ENCODE measurements at places on chromosomes 16 and 17.

DNA sequence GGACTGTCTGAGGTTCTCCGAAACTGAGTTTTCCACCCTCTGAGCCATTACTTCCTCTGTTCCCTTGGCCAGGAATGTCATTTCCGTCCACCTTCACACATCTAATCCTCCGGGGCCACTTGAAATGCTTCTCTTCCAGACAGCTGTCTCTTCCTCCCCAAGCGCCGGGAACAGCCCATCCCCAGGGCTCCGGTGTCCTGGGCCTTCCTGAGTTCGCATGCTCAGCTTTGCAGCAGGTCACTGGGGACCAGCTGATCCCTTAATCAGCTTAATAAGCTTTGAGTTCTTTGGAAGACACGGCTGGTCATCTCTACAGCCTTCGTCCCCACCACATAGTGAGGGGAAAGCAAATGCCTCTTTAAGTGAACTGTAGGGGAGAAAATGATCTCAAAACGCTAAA, 123.4 kb downstream of the DYNLRB2 start:
- DNase-seq = no peak

DNA sequence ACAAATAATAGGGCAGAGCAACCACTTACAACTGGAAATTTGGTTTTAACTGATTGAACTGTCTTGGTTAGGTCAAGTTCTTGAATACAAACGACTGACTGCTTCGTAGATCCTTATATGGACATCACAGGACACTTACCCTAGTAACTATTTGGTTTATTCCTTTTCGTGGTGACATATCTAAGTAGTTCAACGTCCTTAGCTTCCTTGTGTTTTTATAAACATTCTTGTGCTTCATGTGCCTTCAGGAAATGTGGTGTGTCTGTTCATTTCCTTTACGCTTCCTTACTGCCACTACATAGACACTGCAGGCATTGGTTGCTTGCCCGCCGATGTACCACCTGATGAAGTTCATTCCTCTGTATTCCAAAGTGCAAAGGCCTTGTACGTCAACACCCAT, 59.3 kb downstream of the USP10 start:
- no peak for DNase-seq

GRCh38 chr16:23929237-23929636, 93.5 kb downstream of the PRKCB start:
- no peak for DNase-seq

DNA sequence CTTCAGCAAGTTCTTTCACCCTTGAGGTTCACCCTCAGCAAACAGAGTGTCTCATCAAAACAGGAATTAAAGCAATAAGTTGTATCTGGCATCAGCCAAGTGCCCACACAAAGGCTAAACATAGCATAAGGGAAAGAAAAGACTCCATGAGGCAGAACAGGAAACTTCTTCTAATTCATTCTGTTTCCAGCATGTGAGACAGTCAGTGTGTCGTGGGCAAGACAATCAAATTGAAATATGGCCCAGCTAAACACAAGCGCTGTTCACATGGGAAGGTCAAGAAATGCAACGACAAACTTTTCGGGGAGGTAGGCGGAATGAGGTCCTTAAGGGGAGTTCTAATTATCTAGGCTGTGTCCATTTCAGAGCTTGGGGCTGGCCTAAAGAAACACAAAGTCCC, 393.4 kb downstream of the HAPSTR1 start:
- no peak for DNase-seq

DNA sequence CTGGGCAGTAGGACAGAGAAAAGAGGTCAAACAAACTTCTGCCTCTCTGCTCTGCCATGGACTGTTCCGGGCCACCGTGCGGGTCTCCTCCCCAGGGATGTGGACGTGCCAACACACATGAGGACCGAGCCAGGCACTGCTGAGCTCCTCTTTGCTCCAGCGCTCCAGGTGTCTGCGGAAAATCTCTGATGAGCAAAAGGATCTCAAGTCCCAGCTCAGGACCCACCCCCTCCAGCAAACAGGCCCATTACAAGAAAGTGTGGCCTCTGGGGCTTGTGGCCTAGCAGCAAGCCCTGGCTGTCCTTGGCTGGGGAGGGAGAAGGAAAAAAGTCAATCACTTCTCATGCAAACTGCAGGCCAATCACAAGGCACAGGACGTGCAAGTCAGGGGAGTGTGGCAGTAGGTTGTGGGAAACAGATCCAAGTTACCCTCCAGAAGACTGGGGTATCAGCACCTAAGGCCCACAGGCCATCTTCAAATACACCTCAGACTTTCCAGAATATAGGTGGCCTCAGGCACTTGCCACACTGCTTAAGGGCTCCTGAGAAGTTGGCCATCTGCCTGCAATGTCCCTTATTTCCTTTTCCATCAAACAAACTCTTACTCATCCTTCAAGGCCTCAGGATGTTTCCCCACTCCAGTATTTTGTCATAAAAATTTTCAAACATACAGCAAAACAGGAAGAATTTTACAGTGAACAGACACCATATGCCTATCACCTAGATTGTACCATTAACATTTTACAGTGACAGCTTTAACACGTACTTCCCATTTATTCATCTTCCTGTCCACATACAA, 36.0 kb upstream of the SREBF1 start:
- DNase-seq = no peak

DNA sequence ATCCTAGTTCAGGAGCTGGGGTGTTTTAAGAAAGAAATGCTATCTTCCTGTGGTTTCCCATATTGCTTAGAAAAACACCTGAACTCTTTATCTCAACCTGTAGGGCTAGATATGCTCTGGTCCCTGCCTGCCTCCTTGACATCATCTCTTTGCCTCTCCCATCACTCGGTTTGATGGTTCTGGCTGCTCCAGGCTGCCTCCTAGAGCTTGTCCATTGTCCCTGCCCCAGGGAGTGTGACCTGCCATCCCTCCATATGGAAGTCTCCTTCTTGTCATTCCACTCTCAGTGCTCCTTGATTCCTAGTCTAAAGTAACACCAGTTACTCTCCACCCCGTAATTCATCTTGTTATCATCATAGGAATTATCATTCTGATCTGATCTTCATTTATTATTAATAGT, 369.0 kb upstream of the EEF2KMT start:
- no peak for DNase-seq

- no peak for DNase-seq
Observed at GRCh38 chr17:73976147-73976546, 227.3 kb upstream of the RPL38 start.

DNA sequence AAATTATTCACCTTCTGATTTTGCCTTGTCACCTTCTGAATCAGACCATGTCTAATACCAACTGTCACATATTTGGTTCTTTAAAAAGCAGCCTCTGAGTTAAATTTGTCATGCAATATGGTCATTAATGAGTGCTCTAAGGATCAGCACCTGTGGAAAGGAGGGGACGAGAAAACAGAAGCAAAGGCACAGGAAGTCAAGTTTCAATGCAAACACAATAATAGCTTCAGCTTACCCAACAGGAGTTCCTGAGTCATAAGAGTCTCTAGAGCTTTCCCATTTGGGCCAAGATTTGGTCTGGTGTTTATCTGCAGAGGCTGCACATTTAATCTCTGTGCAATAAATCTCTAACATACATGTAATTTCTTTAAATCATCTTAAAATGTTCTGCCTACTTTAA, 889.8 kb downstream of the CDH8 start:
- DNase-seq = no peak

DNA sequence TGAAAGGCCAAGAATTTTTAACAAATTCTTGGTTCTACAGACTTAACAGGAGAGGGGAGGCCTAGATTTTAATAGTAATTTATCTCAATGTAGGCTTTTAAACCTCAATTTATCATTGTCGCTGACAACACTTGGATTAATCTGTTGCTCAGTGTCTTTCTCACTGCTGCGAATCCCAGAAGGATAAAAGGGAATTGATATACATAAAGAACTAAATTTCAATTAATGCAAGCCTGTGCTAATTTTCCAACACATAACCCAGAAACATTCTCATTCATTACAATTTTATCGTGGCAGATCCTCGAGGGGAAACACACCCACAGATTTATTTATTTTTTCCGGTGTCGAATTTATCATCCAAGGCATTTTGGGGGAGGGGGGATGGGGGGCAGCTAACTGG, 98.1 kb downstream of the WSCD1 start:
- no peak for DNase-seq

DNA sequence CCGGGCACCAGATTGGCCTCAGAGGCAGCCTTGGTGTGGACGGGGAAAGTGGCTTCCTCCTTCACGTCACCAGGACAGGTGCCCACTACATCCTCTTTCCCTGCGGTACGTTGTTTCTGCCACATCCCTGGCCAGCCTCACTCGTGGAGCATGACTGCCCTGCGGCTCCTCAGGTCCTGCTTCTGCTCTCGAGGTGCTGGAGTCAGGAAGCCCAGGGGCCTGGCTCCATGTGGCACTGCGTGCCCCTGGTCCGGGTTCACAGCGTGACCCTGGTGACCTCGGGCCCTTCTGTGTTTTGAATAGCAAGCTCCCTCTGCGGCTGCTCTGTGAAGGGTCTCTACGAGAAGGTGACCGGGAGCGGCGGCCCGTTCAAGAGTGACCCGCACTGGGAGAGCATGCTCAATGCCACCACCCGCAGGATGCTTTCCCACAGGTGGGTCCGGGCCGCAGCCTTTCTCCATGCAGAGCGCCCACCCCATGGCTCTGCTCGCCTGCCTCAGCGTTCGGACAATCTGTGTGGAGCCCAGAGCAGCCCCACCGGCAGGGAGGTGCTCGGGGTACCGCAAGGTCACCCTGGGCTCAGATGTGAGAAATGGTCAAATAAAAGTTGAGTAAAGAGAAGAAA, 13.5 kb downstream of the RGS11 start:
- DNase-seq = no peak

DNA sequence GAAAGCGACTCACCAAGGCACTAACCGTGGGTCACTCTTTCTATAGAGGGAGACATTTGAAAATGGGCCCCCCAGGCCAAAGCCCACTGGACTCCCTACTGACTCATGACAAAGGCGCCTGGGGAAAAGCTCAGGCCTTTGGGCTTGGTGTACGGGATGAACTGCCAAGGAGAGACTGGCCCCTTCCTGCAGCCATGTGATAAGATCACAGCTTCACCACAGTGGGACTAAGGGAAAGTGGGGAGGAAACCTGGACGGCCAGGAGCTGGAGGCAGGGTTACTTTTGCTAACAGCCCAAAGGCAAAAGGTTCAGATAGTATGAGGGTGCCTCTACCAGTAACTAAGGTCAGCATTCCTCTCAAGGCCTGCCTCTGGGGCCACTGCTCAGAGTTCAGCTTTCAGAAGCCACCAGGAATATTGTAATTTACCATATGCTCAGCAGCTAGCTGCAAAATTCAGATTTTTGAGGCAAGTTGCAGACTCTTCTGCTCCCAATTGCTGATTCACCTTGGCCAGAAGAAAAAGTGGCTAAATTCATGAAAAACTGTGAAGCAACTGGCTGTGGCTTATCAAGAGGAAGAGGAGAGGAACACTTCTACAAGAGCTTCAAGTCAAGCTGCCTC, 37.1 kb upstream of the SLC25A19 start:
- no peak for DNase-seq

DNA sequence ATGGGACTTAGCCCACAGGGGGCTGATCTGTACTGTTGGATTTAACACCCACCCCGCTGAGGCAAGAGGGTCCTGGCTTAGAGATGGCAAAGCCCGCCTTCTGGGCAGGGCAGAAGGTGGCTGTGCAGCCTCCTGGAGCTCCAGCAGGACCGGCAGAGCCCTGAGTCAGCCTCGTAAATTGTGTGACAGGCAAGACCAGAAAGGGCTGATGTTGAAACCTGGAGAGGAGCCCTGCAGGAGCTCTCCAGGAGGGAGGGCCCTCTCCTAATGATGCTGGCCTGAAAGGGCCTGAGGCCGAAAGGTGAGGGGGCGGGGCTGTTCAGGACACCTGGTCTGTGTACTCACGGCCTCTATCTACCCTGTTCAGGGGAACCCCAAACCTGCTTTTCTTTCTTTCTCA, 22.5 kb upstream of the MYO15B start:
- DNase-seq = no peak

DNA sequence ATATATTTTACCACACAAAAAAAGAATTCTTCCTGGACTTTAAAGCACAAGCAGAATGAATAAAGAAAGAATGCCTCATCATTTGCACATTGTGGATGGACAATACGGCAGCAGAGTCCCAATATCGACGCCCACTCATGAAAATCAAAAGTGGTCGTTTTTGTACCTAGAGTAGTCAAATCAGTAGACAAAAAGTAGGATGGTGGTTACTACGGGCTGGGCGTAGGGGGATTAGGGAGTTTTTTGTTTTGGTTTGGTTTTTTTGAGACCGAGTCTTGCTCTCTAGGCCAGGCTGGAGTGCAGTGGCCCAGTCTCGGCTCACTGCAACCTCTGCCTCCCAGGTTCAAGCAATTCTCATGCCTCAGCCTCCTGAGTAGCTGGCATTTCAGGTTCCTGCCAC, 8.6 kb upstream of the CENPV start:
- no peak for DNase-seq

- no peak for DNase-seq
Observed at GRCh38 chr16:14146445-14146844, 75.3 kb downstream of the MRTFB start.

GRCh38 chr17:55168958-55169687, 95.6 kb upstream of the HLF start:
- no peak for DNase-seq

GRCh38 chr16:86768228-86768791, 190.0 kb downstream of the FOXL1 start:
- DNase-seq = no peak

- DNase-seq = no peak
Observed at GRCh38 chr17:64575431-64575830, 68.7 kb downstream of the CEP95 start.

DNA sequence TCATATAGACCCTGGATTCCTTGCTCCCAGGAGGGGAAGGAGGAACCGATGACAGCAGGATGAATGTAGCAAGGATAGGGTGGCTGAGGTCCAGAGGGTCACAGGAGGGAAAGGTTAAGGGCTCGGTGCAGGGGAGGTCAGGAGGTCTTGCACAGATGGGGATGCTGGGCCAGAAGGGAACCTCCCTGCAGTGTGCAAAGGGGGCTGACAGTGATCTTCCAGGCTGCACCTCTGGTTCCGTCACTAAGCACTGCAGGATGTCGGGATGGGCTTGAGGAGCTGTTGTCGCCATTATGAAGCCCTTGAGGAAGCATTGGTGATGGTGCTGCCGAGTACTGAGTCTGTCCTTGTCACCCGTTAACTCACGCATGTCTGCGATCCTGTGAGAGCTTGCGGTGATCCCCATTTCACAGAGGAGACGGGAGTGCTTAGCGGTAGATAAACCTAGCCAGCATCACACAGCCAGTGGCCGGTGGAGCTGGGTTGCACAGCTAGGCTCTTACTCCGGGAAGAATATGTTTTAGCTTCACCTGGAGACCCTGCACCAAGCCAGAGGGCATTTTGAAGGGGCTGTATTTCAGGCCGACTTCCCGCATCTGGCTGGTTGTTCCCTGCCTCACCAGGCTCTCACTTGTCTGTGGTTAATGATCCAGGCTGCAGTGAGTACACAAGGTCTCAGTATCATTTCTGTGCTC, 120.4 kb downstream of the SNX29 start:
- DNase-seq = no peak

GRCh38 chr16:6483469-6484033, 849.1 kb upstream of the RBFOX1 start:
- DNase-seq = no peak

- DNase-seq = no peak
Observed at GRCh38 chr16:48014349-48015135, 141.3 kb downstream of the ABCC12 start.

GRCh38 chr16:56889206-56889605, 24.2 kb downstream of the SLC12A3 start:
- no peak for DNase-seq

GRCh38 chr16:81623365-81624102, 155.6 kb upstream of the PLCG2 start:
- DNase-seq = peak; percentile 39

GRCh38 chr16:69711115-69711740, 15.1 kb downstream of the NQO1 start:
- DNase-seq = no peak

GRCh38 chr16:82874271-82874670, 247.5 kb downstream of the CDH13 start:
- DNase-seq = no peak
